ENCODE measurements at places on chromosomes 3 and 15.
A peak's percentile ranks its signal among the peaks of the same experiment; 100 is the strongest.

- DNase-seq: no peak
Measured at GRCh38 chr3:24740326-24740725, 245.7 kb upstream of the THRB start.

- no peak for DNase-seq
Measured at GRCh38 chr15:88100181-88100580, 156.4 kb downstream of the NTRK3 start.

GRCh38 chr3:73855813-73856212 is 231.1 kb upstream of the PDZRN3 start:
- no peak for DNase-seq

- DNase-seq: no peak
Measured at GRCh38 chr3:60160111-60160821, 1091.0 kb downstream of the FHIT start.

GRCh38 chr3:194492001-194492400 is 5.2 kb upstream of the ATP13A3 start:
- DNase-seq: no peak

- DNase-seq: no peak
Measured at GRCh38 chr3:45313743-45314403, 74.5 kb upstream of the LARS2 start.

DNA sequence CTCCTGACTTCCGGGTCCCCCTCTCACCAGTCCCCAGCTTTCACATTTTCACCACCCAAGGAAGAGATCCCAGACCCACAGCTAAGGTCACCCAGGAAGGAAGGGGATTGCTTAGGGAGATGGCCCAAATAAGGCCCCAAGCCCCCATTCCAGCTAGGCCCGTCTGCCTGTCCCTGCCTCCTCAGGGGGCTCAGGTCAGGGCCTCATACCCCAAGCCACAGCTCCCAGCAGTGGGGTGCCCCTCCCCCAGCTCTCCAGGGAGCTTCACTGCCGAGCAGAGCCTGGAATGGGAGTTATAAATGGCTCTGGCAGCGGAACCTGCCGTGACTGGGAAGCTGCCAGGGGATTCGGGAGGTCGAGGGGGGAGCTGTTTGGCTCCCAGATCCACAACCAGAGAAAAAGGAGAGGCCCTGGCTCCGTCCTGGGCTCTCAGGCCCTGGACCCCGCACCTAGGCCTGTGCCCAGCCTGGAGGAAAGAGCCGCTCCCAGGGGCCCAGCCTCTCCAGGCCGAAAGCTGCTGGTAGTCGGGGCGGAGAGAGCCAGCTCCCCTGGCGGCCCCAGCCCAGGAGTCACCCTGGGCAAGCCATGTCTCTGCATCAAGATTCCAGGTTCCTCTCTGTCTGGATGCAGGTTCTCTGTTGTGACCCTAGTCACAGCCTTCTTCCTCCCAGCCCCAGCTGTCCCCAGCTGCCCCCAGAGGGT is 550 bp downstream of the CCDC9B start:
- DNase-seq: no peak

- DNase-seq: no peak
Measured at GRCh38 chr3:72191209-72191960, 406.4 kb upstream of the PROK2 start.

- DNase-seq: no peak
Measured at GRCh38 chr3:89392991-89393390, 285.6 kb downstream of the EPHA3 start.

DNA sequence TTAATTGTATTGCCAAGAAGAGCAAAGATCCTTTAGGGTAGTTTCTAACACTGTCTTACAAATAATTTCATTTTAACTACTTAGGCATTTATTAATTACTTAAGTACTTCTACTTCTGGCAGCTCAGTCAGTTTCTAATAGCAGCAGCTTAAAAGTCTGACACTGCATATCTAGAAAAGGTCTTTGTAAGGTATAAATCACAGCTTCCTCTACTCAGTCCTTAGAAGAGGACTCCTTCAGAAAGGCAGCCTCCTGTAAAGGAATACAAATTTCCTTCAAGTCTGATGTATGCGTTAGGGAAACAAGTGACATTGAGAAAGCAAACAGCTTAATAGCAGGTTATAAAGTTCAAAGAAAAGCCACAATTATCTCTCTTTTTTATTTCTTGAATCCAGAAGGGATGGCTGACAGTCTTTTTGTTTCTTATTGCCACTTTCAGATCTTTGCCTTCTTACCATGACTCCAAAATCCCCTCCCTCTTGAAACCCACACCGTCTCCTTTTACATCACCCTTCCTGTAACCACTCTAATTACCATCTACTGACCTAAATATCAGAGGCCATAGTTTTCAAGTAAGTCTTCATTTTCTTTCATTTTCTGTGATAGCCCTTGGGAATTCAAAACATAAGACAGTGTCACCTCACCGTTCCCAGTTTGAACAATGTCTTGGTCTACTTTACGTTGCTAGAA is 109.5 kb downstream of the CGGBP1 start:
- DNase-seq: no peak

- peak; percentile 57 for DNase-seq
Measured at GRCh38 chr3:132641837-132642538, 17.6 kb downstream of the ACAD11 start.

DNA sequence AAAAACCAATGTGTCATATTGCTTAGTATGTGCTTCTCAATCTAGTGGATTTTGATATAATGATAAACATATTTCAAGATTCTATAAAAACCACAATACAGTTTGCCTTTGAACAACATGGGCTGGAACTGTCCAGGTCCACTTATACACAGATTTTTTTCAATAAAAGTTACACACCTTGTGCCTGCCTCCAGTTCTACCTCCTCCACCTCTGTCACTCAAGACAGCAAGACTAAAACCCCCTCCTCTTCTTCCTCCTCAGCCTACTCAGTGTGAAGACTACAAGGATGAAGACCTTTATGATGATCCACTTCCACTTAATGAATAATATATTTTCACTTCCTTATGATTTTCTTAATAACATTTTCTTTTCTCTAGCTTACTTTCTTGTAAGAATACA is 5.7 kb downstream of the SETD2 start:
- DNase-seq: no peak

- no peak for DNase-seq
Measured at GRCh38 chr3:159914426-159914825, 74.2 kb upstream of the IL12A start.

- DNase-seq: no peak
Measured at GRCh38 chr3:39419742-39420315, 13.3 kb downstream of the RPSA start.

DNA sequence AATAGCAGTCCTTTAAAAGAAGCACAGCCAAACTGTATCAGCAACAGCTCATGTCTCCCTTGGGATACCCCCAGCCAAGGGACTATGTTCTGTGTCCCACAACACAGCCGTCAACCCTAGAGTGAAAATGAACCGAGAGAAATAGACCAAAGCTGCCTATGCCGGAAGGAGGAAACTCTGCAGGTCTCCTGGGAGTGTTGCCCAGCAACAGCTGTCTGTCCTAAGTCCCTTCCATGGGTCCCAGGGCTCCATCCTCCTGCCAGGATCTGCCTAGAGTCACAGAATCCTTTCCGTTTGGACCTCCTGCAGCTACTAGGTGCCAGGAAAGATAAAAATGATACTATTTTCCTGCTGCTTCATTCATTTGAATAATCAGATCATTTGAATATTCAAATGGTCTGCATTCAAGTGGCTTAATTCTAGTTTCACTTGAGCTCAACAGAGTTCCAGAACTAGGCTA is 53.1 kb downstream of the TRANK1 start:
- no peak for DNase-seq

DNA sequence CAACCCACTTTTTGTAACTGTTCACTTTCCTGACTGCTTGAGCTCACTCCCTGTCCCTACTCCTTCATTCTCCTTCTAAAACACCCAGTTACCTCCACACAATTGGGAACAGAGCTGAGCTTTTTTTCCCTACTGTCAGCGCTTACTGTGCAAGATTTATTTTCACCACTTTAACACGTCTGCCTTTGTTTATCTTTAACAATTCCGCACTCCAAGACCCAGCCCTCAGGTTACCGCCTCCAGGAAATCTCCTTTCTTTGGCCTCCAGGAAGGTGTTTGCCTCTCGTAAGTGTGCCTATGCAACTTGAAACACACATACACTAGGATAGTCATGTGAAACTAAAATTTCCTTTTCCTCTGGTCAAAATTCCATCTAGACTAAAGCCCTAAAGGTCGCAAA is 271.9 kb upstream of the TPRG1 start:
- no peak for DNase-seq

DNA sequence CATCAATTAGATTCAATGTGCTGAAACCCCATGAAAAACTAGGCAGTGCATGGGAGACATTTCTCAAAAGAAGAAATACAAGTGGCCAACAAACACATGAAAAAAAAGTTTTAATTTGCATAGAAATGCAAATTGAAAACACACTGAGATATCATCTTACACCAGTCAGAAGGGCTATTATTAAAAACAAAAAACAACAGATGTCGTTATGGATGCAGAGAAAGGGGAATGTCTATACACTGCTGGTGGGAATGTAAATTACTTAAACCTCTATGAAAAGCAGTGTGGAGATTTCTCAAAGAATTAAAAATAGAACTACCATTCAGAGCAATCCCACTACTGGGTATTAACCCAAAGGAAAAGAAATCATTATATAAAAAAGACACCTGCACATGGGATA is 98.7 kb downstream of the CCNL1 start:
- DNase-seq: no peak

DNA sequence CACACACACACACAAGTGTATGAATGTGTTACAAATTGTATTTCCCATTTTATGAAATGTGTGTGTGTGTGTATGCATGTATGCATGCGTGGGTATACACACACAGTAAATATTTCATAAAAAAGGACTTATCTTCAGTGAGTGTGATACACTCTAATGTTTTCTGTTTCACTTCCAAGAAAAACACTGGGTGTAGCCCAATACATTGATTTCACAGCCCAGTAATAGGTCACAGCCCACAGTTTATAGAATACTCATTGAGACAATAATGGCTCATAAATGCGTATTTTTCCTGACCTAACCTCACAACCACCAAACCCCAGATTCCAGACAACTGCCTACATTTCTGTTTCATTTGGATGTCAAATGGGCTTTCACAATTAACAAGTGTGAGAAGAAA is 619.5 kb downstream of the MAGI1 start:
- no peak for DNase-seq

DNA sequence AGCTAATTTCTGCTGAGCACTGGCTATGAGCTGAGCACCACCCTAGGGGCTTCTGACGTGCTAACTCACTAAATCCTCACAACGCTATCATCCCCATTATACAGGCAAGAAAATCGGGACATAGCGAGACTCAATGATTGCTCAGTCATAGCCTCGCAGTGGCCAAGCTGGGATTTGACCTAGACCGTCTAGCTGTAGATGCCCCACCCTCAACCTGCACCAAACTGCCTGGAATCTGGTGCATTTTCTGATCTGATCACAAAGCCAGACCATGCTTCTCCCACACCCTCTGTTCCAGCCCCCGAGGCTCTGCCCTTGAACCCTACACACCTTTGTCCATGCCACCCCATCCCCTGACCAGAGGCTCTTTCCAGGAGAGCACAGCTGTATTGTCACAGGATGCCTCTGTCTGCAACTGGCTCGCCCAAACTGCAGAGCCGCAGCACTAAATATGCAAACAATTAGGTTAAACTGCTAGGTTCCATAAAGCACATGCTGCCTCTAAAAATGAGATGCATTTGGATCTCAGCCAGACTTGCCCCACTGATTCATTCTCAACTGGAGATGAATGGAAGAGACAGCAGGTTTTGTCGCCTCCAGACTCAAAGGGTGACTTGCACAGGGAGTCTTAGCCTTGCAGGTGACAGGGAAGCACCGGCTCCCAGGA is 95.2 kb downstream of the NUP210 start:
- DNase-seq: no peak

DNA sequence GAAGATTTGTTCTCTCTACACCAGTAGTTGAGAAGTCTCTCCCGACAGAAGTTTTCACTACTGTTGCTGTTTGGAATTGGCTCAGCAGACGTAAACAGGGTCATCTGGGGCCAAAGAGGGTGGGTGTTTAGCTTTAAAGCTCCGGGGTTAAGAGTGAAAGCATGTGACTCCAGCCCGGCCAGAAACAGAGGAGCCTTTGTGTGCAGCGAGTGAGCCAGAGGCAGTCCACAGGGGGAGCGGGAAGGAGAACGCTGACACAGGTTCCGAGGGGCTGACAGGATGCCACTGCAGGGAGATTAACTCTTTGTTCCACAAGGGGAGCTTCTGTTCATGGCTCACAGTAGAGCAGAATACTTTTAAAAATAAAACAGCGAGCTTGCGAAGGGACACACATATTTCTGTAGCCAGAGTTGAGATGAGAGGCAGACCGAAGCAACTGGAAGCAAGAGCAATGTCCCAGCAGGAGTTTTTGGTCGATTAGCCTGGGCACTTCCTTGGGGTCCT is 26.9 kb downstream of the BMF start:
- peak; percentile 43 for DNase-seq

- DNase-seq: no peak
Measured at GRCh38 chr3:37770938-37771918, 90.5 kb upstream of the CTDSPL start.

- DNase-seq: no peak
Measured at GRCh38 chr3:43326891-43327581, 40.7 kb downstream of the SNRK start.

- DNase-seq: no peak
Measured at GRCh38 chr3:187767266-187768012, 22.2 kb upstream of the BCL6 start.

DNA sequence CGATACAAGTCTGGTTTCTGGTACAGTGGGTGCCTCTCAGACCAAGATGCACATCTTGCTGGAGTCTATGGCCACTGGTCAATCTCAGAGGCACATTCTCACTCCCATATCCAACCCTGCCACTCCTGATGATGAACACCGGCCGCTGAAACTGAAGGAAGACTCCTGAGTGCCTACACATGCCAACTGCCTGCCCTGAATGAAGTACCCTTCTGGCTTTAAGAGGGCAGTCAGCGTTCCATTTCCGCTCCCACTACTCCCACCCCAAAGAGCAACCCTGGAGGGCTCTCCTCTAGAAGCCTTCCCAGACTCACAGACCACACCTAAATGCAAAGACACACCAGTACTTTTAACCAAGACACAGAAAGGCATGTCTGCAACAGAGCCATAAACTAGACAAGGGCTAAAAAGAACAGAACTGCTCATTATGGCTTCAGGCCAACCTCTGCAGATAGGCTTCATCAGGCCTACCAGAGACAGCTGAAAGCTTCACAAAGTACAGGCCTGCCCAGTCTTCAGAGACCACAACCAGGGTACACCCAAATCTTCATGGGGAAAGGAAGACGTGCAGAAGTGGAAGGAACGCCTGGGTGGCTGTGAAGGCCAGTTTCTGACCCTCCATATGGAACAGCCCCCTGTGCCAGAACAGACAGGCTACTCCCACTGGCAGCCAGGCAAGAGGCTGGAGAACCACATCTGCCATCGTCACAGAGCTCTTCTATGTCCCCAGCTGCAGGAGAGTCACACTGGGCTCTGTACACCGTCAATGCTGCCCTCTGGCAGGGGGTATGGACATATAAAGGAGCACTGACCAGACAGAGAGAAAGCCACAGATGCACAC is 14.3 kb downstream of the ANP32A start:
- no peak for DNase-seq

DNA sequence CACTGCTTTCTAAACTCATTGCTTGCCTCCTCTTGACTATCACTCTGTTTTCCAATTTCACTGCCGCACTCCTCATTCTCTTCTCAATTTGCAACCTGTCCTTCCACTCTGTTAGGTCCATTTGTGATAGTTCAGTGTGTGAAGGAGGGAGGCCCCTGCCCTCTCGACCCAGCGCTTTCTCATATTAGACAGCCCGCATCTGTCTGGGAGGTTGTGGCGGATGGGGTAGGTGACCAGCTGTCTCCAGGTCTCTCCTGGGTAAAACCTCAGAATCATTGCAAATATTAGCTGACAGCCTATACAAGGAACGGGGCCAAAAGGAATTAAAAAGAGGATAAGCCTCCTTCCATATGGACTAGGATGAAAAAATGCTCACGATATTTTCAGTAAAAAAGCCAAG is 358.3 kb downstream of the SHQ1 start:
- DNase-seq: no peak

Data from G401 (cell line).